ENCODE measurements at places on chromosomes 5 and 9. TPM values are rescaled to one million over a fixed set of nuclear protein-coding genes. Genes with fewer than 3 reads are reported as not detected.

DPYSL3 gene
- 65.2 TPM for total RNA-seq

ZNF608 gene
- 20.8 TPM for total RNA-seq

SH3TC2 gene
- total RNA-seq: 0.95 TPM

HMCN2 gene
- not detected for total RNA-seq

PCDHA12 gene
- total RNA-seq: 0.60 TPM

STX17 gene
- 14.2 TPM for total RNA-seq

ACER2 gene
- total RNA-seq: 0.31 TPM

SERF1B gene
- total RNA-seq: 27.4 TPM

SLC9A3 gene
- total RNA-seq: 2.3 TPM

PCDHB14 gene
- total RNA-seq: 6.2 TPM

JAKMIP2 gene
- total RNA-seq: 8.4 TPM

NUP155 gene
- total RNA-seq: 60.8 TPM

Data from H4 (cell line).